ENCODE measurements at places on chromosomes 12 and 14. TPM values are rescaled to one million over a fixed set of nuclear protein-coding genes. Genes with fewer than 3 reads are reported as not detected.

Gene TM7SF3
- 70.0 TPM for total RNA-seq

Gene SIX6
- not detected for total RNA-seq

Gene SRGAP1
- total RNA-seq, result 28.3 TPM

Gene RPS6KL1
- total RNA-seq, result 16.4 TPM

Gene TPPP2
- total RNA-seq, result not detected

Gene OR4E2
- not detected for total RNA-seq

Gene IL22
- total RNA-seq, result not detected

Gene BCL11B
- total RNA-seq, result 0.59 TPM

Gene RNFT2
- 32.0 TPM for total RNA-seq

Gene GLT1D1
- total RNA-seq, result not detected

Gene SPTB
- not detected for total RNA-seq

Gene MMP19
- not detected for total RNA-seq

Gene KLRB1
- not detected for total RNA-seq

Gene ASIC1
- total RNA-seq, result 4.1 TPM

Gene LRRC9
- total RNA-seq, result not detected

Gene EPYC
- total RNA-seq, result not detected

Gene UNC119B
- total RNA-seq, result 31.6 TPM

Gene CLECL1
- total RNA-seq, result not detected

Gene TAS2R50
- 1.8 TPM for total RNA-seq

Gene SDR9C7
- total RNA-seq, result not detected

Gene DIO2
- total RNA-seq, result 0.38 TPM

Gene P3H3
- total RNA-seq, result 0.56 TPM

Gene LTBP2
- 4.3 TPM for total RNA-seq

Gene CGRRF1
- total RNA-seq, result 8.6 TPM

Gene DDN
- 0.12 TPM for total RNA-seq
